Activated T-cell treated with anti-CD3 and anti-CD28 coated beads for 4 hours (primary cell): ENCODE measurements at places on chromosomes 4 and X.

DNA sequence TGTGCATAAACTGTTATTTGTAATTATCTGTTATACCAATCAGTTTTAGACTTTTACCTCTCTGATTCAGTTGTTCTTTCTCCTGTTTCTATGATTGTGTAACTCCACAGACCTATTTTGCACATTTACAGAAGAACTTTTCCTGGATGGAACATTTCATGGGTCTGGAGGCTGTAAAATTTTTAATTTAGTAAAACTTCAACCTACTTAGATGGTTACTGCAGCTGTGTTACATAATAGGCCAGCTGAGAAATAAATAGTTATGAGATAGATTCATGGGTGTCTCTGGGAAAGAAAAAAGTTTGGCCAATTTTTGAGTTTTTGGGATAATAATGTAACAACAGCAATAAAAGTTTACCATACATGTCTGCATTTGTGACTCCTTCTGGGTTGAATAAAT, 253.5 kb downstream of the ARHGAP24 start:
- DNase-seq, result no peak

- no peak for DNase-seq
Measured at GRCh38 chr4:84493092-84493850, 5.8 kb downstream of the NKX6-1 start.

DNA sequence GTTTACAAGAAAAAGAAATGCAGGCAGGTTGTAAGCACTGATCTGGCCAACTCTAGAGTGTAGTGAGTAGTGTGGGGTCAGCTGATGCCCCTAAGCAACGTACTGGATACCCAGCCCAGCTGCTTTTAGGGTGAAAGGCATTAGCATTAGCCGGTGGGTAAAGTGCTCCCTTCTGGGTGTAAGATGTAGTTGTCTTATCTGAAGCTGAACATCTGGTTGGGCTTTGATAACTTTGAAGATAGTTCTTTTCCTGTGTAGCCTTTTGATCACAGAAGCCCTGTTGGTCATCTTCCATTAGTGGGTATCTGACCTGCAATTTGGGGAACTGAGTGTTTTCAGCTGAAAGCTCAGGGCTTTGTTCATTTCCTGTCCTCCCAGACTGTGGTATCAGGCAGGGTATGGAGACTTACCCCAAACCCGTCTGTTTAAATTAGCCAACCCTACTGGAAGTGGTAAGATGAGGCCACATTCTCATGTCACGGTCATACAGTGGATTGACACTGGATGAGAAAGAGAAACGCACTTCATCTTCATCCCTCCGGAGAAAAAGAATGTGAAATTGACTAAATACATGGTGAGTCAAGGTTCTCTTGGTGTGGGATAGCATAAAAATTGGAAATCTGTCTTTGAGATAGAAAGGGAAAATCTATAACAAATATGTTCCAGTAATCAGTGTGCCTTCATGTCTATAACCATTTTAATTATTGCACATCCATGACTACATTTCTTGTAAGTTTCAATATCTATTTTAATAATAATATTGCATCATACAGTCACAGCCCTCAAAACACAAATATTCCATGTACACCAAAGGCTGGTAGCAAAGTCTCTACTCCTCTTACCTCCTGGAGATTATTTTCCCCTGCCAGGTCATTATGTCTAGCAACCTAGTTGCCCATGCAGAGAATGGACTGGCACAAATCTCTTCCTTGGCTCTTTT, 8.7 kb downstream of the RHOH start:
- no peak for DNase-seq

DNA sequence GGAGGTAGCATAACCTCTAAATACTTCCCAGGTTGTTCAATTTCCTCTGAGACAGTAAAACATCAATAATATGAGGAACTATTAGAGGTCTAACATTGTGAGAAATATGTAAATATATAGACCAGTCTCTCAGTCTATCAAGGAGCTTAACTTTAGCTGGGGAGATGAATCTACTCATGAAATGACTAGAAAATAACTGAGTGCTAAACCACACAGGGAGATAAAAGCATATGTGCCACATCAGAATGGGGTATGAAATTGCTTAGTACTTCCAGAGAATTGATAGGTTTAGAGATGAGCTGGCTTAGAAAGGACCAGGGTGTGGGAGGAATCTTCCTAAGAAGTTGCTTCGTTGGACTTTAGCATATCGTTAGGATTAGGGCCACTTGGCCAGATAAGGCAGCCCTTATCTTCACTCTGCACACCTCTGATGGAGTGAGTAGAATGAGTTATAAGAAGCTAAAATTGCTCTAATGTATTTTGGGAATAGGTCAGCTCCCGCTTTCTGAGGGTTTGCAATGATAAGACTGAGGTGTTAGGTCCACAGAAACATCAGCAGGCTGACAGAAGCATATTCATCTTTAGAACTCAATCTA, 299.2 kb downstream of the UNC5C start:
- no peak for DNase-seq

DNA sequence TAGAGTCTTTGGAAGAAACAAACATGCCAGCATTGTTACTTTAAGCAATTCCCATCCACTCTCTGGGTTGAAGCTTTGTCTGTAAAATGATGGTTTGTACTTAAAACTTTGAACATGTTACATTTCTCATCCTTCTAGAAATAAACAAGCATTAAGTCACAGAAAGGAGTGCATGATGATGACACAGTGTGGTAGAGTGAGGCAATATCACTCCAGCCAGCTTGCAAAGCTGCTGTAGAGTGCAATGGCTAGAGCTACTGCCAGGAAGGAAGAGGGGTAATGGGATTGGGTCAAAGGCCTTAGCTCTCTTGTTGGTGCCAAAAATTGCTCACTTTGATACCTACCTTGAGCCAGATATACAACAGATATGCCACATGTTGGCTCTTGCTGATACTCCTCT, 12.3 kb upstream of the ENOX2 start:
- no peak for DNase-seq

DNA sequence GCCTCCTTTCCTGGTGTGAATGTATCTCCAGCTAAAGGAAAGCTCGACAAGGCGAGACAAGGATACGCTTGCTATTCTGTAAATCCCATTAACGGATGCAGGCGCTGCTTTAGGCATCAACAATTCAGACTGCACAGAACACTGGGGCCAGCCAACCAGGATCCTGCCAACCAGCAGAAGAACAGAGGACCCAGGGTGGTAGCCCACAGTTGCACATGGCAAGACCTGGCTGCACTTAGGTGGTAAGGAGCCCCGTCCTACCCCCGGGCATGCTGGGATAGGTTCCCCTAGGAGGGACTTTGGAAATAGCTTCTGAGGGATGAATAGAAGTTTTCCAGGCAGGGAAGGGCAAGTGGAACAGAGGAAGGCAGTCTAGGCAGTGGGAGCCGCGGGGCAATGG, 20.7 kb downstream of the PSAPL1 start:
- DNase-seq, result no peak

DNA sequence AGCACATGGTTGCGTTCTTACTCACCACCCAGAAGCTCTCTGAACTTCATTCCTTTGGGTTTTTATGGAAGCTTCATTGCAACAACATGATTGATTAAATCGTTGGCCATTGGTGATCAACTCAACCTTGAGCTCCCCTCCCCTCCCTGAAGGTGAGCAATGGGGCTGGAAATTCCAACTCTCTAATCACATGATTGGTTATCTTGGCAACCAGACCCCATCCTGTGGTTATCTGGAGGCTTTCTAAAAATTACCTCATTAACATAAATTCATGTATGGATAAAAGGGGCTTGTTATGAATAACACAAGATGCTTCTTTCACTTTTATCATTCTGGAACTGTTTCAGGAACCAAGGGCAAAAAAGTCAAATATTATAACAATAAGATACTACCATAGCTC, 34.6 kb upstream of the NMU start:
- DNase-seq, result no peak

DNA sequence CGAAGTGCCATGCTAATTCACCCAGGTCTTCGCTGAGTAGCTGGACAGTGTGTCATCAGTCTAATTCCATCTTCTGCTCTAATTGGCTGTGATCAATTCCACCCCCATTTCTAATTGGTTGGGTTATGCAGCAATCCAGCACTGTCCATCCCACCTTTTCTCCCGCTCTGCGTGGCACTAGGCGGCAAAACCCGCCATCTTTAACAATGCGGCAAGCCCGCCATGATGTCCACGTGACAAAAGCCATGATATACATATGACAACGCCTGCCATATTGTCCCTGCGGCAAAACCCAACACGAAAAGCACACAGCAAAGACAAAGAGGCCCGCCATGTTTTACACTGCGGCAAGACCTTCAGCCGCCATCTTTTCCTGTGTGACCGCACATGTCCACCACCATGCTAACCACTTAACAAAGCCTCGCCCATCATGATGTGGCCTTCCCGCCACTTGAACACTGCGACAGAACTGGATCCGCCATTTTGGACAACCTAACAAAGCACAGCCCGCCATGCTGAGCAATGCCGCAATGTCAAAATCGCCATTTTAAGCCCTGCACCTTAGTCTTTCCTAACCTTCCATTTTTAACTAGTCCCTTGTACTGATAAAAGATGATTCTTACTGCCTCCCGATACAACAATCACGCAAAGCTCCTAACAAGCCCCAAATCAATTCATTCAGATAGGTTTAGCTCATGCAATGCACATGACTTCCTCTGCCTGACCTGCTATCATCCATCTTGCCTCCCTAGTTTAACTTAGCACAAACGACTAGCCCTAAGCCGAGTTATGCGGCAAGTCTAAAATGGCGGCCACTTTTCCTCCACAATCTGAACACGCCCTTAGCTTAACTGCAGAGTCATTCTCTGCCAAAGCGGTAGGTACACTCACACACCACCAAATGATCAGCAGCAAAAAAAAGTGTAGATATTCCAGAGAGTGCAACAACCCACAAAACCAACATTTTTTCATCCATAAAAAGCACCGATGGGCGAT, 288.3 kb downstream of the CHIC1 start:
- DNase-seq, result no peak

GRCh38 chr4:69718396-69719271, 41.8 kb downstream of the SULT1B1 start:
- no peak for DNase-seq

- no peak for DNase-seq
Measured at GRCh38 chrX:112644713-112645112, 35.0 kb downstream of the LHFPL1 start.

- no peak for DNase-seq
Measured at GRCh38 chrX:148448686-148449085, 51.7 kb upstream of the AFF2 start.

DNA sequence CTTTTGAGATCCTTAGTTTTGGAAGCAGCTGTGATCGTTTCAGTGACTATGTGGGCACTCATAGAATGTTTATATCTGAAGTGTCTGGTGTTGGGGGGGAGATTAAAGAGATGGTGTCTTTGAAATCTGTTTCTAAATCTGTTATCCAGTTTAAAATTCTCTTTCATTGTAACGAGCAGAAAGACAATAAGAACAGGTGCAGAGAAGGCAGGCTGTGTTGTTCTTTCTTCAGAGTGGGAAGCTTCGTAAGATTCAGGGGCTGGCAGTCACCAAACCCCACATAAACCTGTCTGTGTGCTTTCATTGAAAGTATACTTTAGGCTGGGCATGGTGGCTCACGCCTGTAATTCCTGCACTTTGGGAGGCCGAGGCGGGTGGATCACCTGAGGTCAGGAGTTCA, 16.3 kb upstream of the DHRSX start:
- DNase-seq, result no peak

DNA sequence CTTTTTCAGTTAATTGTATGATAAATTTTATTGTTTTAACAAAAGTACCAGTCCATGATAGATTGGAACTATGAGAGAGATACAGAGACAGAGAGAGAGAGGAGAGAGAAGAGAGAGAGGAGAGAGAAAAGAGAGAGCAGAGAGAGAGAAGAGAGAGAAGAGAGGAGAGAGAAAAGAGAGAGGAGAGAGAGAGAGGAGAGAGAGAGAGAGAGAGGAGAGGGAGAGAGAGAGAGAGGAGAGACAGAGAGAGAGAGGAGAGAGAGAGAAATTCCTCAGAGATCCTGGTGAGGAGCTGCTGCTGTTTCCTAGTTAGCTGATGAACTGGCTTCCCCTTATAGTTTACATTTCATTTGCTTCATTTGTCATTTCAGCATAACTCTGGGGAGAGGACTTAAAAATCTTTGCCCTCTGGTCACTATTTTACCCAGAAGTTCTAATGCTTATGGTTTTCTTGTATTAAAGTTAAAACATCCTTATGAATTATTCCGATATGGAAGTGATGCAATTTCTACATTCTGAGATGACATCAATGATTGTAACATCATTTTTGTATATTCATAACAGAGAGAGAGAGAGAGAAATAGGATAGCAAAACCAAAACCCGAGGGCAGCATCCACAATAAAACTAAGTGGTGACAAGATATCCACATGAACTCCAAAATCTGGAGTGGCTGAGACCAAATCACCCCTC, 10.8 kb downstream of the CTAG1A start:
- DNase-seq, result no peak

DNA sequence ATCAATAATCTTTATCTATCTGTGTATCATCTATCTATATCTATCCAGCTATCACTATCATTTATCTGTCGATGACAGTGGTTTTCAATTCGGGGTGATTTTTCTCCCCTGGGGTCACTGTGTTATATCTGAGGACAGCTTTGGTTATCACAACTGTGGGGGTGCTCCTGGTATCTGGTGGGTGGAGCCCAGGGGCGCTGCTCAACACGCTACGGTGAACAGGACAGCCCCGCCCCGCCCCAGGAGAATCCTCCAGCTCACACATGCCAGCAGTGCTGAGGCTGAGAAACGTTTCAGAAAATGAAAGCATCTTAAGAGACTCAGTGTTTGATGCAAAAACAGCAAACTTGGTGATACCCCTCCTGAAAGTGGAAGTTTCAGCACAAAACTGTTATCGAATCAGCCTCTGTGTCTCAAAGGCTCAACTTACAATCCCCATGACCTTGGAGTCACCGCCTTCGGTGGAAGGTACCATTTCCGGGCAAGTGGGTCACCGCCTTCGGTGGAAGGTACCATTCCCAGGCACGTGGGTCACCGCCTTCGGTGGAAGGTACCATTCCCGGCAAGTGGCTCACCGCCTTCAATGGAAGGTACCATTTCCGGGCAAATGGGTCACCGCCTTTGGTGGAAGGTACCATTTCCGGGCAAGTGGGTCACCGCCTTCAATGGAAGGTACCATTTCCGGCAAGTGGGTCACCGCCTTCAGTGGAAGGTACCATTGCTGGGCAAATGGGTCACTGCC, 315.3 kb downstream of the DHRSX start:
- no peak for DNase-seq

- no peak for DNase-seq
Measured at GRCh38 chr4:94962484-94962883, 204.7 kb downstream of the BMPR1B start.

DNA sequence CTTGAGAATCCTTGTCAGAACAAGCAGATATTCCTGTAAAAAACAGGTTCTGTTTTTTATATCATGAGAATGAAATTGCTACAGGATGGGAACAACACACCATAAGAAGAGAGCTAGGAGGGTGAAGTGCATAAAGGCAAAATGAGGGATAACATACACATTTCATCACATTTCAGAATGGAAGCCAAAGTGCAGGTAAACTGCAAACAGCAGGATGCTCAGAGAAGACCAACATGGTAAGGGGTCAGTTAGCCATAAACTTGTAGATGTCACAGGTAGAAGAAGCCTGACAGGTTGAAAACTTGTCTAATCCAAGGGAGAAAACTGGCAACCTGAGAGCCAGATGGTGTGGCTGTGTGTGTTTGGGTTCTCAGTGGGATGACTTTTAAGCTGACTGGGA, 88.9 kb upstream of the FAT1 start:
- no peak for DNase-seq

- DNase-seq, result no peak
Measured at GRCh38 chr4:54553001-54553400, 104.8 kb upstream of the KIT start.
